ENCODE measurements at places on chromosomes 1 and 21.
A peak's percentile ranks its signal among the peaks of the same experiment; 100 is the strongest.

- no peak for DNase-seq
Observed at GRCh38 chr1:171743081-171743870, 1.4 kb upstream of the VAMP4 start.

DNA sequence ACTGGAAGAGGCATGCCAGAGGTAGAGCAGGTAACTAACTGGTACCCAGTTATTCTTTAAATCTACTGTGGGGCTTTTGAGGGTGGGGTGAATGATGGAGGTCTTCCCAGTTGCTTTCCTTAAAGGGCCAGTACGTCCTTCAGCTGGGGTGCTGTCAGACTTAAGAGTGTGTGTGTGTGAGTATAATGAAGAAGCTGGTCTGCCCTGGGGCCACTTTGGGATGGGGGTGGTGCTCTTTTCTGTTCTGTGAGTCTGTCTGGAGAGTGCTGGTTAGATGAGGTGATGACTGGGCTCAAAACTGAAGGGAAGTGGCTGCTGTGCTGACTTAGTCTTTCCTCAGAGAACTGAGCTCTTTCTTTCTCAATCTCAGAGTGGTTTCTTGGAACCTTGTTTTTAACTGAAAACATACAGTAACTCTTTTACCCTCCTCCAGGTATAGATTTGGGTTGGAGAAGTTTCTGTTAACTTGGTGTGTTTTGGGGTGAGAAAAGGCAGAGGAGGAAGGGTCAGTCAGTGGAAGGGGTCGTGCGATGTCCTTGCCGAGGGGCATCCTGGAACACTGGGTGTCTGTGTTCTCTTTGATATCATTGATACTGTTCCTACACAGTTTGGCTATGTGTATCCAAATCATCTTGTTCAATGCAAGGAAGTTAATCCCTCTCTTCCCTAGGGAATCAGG, 746 bp downstream of the MACF1 start:
- DNase-seq, result no peak

- no peak for DNase-seq
Observed at GRCh38 chr1:167105271-167106118, 11.6 kb downstream of the STYXL2 start.

- no peak for DNase-seq
Observed at GRCh38 chr1:246583056-246583440, 16.8 kb downstream of the CNST start.

DNA sequence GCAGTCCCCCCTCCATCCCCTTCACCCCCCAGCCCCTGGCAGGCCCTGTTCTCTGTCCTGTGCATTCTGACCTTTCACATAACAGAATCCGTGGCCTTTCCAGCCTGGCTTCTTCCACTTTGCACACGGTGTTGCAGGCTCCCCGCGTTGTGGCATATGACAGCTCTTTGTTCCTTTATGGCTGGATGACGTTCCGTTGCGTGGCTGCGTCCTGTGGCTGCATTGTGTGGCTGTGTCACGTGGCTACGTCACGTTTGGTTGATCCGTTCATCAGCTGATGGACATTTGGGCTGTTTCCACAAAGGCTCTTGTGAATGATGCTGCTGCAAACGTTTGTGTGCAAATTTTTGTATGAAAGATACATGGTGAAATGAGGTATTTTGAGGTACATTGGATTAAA, 53.3 kb downstream of the PDE9A start:
- DNase-seq, result no peak

GRCh38 chr1:116506132-116507004, 64.5 kb downstream of the CD58 start:
- no peak for DNase-seq

DNA sequence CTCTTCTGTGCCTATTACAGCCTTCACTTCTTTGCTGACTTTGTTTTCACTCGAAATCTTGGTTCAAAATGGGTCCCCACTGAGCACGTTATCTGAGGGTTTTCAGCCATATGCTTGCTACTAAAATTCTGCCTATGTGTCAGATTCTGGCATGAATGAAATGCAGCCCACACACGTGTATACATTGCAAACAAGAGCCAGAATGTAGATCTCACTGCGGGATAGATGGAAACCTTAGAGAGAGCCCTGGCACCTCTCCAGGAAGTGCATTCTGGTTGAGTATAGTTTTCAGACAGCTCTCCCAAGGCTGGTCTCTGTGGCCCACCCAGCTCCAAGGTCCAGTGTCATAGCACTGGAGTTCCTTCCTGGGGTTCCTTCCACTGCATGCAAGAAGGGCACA, 234.7 kb upstream of the GJB5 start:
- no peak for DNase-seq

DNA sequence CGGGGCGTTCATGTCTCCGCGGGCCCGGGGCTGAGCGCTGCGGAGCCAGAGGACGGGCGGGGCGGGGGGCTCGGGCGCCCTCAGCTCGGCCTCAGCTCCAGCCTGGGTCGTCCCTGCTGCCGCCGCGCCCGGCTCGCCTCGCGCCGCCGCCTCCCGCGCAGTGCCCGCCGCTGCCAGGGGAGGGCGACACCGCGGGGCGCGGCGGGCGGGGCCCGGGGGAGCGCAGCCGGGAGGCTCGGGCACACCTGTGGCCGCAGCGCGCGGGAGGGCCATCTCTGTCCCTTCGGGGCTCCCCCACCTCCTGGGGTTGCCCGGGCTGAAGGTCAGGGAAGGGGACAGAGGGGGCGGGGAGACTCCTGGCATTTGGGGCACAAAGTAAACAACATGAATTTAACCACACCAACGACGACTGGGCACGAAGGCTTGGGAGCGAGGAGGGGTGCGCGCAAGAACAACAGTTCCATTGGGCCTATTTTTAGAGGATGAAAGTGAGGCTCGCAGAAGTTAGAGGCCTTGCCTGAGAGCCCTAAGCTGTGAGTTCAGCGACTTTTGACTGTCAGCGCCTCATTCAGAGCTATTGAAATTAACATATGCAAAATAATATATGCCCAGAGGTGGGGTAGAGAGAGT, at the start of gene FAM131C:
Gene FAM131C, minus strand, starts transcription at position 162 of the 630 bp plus-strand sequence. CDS start 209 bp downstream, outside the sequence.
- DNase-seq, result peak; percentile 38

DNA sequence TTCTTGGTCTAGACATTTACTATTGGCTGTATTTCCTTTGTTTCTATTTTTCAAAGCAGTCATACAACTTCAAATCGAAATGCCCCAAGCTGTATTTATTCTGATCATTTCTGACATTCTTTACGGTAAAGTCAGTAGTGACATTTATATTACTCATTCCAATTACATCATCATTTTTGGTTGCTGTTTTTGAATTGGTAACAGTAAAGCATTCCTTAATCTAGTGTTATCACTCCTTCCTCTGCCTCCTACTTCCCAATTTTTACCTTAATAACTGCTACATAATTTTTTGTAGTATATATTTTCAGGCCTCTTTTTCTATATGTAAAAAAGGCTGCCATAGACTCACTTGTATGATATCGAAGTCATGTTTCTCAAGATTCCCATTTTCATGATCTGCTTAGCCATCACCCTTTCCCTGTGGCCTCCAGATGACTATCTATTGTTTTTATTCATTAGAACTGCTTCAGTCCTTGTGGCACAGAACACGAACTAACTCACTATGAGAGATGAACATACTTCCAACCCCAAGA, 167.2 kb downstream of the RUNX1 start:
- no peak for DNase-seq

DNA sequence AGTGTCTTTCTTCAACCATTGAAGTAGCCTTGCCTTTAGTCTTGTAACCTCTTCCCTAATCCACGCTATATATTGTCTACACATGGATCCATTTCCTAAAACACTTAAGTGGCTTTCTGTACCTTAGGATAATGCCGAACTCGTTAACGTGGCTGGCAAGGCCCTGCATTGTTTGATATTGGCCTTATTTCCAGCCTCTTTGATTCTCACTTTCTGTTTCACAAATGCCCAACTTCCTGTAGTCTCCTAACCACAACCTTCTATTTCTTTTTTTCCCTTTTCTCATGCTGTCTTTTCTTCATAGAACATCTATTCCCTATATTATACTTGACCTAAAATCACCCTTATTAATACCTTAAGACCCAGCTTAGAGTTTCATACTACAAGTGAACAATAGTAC, 536.0 kb downstream of the LMO4 start:
- no peak for DNase-seq

DNA sequence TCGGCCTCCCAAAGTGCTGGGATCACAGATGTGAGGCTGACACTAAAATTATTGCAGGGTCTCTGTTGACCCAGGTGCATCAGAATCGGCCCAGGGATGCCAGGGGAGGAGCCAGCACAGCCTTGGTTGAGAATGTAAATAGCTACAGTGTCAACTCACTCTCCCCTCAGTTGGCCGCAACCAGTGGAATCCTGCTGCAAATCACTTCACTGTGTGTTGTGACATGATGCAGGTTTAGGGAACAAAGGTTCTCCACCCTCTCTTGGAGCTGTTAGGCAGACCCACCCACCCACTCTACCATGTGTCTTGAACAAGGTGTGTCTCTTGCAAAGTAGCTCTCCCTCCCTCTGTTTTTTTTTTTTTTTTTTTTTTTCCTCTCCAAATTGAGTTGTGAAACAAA, 60.5 kb upstream of the SOD1 start:
- no peak for DNase-seq

- DNase-seq, result no peak
Observed at GRCh38 chr1:55402671-55403464, 187.7 kb upstream of the USP24 start.

- DNase-seq, result no peak
Observed at GRCh38 chr1:241600496-241600901, 39.7 kb downstream of the CHML start.

DNA sequence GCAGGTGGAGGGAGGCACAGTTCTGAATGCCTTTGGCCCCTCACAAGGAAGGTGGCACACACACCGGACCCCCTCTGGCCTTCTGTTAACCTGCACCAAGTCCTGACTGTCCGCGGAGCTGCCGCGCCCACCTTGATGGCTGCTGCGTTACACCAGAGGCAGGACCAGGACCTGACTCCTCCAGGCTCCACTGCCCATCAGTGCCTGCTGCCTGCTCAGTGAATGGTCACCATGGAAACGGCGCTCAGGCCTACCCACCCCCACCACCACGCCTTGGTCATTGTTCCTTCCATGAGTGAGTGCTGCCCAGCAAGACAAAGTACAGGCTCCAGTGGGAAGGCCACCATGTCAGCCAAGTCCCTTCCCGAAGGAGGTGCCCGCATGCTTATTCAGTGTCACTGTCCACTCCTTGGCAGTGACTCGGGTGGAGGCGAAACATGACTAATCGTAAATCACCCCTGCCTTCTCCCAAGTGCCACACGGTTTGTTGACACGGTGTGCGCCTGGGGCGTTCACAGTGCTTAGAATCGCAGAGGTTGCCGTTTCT, 57.3 kb downstream of the SLC37A1 start:
- DNase-seq, result peak; percentile 79

DNA sequence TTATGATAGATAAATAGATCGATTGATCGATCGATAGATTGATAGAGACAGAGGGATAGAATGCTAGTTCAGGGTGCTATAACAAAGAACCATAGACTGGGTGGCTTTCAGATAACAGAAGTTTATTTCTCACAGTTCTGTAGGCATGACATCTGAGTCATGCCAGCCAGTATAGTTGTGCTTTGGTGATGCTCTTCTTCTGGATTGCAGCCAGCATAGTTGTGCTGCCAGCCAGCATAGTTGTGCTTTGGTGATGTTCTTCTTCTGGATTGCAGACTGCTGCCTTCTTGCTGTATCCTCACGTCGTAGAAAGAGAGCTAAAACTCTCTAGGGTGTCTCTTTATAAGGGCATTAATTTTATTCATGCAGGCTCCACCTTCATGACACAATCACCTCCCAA, 860.8 kb downstream of the BRINP3 start:
- peak; percentile 9 for DNase-seq

- DNase-seq, result no peak
Observed at GRCh38 chr1:220528679-220529501, 954 bp downstream of the MARK1 start.

GRCh38 chr1:193514397-193514796, 328.0 kb upstream of the B3GALT2 start:
- DNase-seq, result no peak

DNA sequence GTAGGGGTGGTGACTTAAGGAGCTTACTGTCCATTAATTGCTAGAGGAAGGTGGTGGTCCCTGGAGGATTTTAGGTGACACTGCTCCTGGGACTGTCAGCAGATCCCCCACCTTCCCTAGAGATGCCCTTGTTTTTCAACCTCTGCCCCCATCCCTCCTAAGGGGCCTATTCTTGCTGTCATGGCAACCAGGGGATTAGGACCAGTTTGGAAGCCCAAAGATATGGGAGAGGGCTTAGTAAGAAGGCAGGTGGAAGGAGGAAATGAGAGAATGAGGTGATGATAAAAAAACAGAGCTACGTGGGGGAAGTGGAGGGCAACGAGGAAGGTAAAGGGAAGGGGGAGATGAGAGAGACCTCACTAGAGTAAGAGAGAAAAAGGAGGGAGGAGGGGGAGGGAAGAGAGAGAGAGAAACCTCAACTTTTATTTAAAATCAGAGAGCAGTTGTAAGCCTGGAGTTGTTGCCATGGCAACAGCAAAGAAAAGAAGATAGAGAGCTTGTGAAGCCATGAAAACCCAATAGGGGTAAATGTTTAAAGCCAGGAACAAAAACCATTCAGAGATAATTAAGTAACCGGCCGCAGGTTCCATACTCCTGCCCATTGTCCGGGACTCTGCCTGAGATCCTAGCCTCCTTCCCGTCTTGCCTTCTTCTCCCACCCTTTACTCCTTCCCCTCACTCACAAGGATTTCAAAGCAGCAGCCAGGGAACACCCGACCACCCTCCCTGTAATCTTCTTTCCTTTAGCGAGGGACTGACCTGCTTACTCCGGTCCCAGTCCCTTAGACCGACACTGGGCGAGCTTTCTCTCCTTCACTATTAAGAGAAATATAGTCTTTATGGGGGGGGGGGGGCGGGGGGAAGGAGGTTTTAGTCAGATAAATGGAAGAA, 20.6 kb downstream of the KIRREL1 start:
- DNase-seq, result no peak

DNA sequence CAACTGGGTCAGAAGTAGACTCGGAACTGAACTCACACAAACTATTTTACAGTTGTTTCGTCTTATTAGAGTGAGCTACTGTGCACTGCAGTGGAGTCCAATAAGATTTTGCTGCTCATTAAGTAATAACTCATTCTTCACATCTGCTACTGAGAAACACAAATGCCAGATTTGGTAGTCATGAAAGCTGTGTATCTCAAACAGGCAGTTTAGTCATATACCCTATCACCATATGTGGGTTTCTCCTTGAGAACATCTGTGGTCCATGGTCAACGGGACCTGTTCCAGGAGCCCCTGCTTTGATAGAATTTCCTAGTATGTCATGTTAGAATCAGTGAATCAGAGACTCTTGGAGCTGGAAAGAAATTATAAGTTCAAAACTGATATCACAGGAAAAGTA, 60.4 kb downstream of the ALG14 start:
- no peak for DNase-seq

DNA sequence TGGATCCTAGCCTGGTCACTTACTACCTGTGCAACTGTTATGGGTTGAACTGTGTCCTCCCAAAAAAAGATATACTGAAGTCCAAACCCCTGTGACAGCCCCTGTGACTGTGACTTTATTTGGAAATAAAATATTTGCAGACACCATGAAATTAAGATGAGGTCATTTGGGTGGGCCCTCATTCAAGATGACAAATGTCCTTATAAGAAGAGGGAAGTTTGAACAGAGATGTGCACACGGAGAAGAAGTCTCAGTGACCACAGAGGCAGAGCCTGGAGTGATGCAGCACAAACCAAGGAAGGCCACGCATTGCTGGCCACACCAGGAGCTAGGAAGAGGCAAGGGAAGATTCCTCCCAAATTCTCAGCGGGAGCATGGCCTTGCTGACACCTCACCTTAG, 249.7 kb upstream of the RUNX1 start:
- DNase-seq, result no peak

GRCh38 chr1:25023190-25023578, 93.1 kb upstream of the RUNX3 start:
- DNase-seq, result no peak

Data from BE2C (cell line).